ENCODE measurements at places on chromosomes 1 and 21. TPM values are rescaled to one million over a fixed set of nuclear protein-coding genes. Genes with fewer than 3 reads are reported as not detected.

DNA sequence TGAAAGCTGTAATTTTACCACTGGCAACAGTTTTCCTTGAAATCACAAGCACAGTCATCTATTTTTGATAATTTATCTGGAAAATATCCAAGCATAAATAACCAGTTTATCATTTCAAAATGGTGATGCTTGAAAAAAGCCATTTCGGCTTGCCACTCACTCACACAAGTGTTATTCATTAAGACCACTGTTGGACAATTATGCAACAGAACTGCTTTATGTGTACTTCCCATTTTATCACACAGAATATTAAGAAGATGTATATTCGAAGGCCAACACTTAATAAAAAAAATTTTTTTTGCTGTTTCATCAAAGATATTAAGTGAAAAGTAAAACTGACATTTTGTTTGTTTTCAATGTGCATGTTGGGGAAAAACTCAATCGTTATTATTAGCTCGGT lies 62.3 kb downstream of the EIF4G3 start:
- DNase-seq: no peak
- H3K36me3 ChIP-seq: no peaks in the 10 kb centered on the region
- H3K27me3 ChIP-seq: no peaks in the 10 kb centered on the region
- H3K27ac ChIP-seq: no peak overlapping the region
- no peak overlapping the region for H3K4me3 ChIP-seq
- no peaks in the 10 kb centered on the region for H3K4me1 ChIP-seq

TDRD10 gene
- not detected for total RNA-seq

OR2L13 gene
- not detected for total RNA-seq

DNA sequence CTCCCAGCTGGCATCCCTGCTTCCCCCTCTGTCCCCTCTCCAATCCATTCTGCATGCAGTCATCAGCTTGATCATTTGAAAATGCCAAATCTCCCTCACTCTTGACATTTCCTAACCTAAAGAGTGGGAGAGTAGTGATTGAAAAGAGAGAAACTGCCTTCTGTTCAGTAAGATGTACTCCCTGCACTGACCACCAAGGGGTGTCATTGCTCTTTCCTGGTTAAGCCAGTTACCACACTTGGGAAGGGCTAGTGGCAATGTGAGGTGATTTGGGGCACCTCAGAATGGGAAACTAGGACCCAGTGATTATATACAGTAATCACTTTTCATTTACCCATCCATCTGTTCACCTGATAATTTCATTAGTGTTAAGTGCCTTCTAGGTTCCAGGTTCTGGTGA lies 6.9 kb upstream of the TMEM269 start:
- H3K4me3 ChIP-seq: no peak overlapping the region
- H3K27ac ChIP-seq: no peak overlapping the region
- H3K36me3 ChIP-seq: peaks cover 63% of the 10 kb centered on the region
- no peaks in the 10 kb centered on the region for H3K27me3 ChIP-seq
- DNase-seq: peak; percentile 17

GRCh38 chr1:193299038-193299437 lies 112.6 kb upstream of the B3GALT2 start:
- H3K4me1 ChIP-seq: no peaks in the 10 kb centered on the region
- no peak for DNase-seq
- no peak overlapping the region for H3K4me3 ChIP-seq
- no peaks in the 10 kb centered on the region for H3K27me3 ChIP-seq

RAP1GAP gene
- 0.18 TPM for total RNA-seq

- peaks cover 10% of the 10 kb centered on the region for H3K4me1 ChIP-seq
- no peaks in the 10 kb centered on the region for H3K36me3 ChIP-seq
- no peak overlapping the region for H3K4me3 ChIP-seq
These were observed 131.6 kb downstream of the GLUL start for GRCh38 chr1:182259968-182260367.
